ENCODE measurements at places on chromosomes 12 and 14.

DNA sequence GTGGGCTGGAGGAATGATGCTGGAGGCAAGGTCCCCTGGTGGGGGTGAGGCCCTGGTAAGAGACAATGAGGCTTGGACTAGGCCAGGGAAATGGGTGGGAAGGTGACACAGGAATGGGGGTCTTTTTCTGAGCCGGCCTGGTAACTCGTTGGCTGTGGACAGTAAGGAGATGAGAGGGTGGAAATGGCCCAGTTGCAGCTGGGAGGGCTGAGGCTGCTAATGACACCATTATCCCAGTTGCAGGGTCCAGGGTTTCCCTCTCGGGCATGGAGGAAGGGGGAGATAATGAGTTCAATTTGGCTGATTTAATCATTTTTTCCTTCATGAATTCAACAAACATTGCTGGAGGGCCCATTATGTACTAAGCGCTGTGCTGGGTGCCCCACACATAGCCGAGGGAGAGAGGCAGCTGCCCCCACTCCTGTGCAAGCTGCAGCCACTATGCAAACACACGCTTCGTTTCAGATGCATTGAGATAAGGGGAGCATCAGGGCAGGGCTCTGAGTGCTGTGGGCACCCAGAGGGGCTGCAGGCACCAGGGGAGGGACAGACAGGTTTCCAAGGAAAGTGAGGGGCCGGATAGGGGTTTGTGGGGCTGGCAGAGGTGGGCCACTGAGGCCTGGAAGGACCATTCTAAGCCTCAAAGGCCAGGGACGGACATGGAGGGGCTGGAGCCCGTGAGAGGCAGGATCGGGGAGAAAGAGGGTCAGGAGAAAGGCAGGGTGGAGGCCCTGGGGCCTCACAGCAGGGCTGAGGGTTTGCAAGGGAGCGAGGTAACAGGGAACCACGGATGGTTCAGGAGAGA, 43.2 kb upstream of the MEG3 start:
- DNase-seq = no peak

- no peak for DNase-seq
These were observed 5.9 kb upstream of the B3GNT4 start for GRCh38 chr12:122197612-122197966.

GRCh38 chr12:120849765-120850164, 54.4 kb downstream of the SPPL3 start:
- DNase-seq = no peak

GRCh38 chr14:100783630-100784370, 42.1 kb upstream of the MEG3 start:
- DNase-seq = no peak

GRCh38 chr12:18552829-18553228, 185.0 kb downstream of the PLCZ1 start:
- DNase-seq = no peak

GRCh38 chr12:1877169-1877878, 41.1 kb downstream of the CACNA2D4 start:
- DNase-seq = no peak

GRCh38 chr12:68766646-68767045, 20.7 kb downstream of the SLC35E3 start:
- DNase-seq = no peak

- no peak for DNase-seq
These were observed 99.0 kb downstream of the RTN1 start for GRCh38 chr14:59771577-59771976.

DNA sequence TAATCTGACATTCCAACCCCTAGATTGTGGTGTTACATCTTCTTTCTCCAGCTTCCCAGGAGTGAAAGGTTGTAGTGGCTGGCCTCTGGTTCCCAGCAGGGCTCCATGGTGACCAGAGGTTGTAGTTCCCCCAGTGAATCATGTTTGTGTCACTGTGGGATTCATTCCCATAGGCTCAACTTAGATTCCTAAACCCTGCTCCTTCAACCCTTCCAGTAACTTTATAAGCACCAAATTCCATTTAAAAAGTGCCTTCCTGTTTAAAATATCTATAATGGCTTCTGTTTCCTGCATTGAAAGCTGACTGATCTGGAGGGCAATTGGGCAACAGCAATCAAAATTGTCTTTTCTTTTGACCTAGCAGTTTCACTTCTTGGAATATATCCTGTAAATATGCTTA, 40.5 kb upstream of the TBC1D15 start:
- DNase-seq = no peak

- no peak for DNase-seq
These were observed 42.5 kb downstream of the WDR20 start for GRCh38 chr14:102182190-102182589.

DNA sequence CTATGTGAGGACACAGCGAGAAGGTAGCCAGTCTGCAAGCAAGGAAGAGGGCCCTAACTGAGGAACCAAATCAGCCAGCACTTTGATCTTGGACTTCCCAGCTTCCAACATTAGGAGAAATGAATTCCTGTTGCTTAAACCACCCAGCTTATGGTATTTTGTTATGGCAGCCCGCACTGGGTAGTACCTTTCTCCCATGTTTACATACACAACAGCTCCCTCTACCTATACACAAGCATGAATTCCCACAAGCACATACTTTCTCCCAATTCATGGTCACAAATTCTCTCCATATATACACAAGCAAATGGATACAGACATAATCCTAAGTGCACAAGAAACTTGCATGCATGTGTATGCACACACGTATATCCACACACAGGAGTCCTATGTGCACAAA, 7.4 kb downstream of the ITGB7 start:
- no peak for DNase-seq

- DNase-seq = peak; percentile 36
These were observed 18.1 kb downstream of the RFC5 start for GRCh38 chr12:118034429-118035189.

- no peak for DNase-seq
These were observed 9.4 kb downstream of the AHNAK2 start for GRCh38 chr14:104968541-104969401.

GRCh38 chr12:32240831-32241230, 134.2 kb downstream of the BICD1 start:
- no peak for DNase-seq

DNA sequence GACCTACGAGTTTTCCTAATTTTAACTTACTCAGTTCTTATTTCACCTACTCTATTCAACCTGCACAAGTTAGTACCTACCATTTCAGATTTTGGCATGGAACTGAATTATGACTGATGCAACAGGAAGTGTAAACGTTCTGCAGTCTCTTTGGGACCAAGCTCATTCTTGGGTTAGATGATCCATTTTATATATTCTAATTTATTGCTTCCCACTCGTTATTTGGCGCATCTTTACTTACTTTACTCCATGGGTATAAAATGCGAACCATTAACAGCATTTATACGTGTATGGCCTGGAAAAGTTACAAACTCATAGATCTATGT, 1.0 kb upstream of the EML1 start:
- no peak for DNase-seq

DNA sequence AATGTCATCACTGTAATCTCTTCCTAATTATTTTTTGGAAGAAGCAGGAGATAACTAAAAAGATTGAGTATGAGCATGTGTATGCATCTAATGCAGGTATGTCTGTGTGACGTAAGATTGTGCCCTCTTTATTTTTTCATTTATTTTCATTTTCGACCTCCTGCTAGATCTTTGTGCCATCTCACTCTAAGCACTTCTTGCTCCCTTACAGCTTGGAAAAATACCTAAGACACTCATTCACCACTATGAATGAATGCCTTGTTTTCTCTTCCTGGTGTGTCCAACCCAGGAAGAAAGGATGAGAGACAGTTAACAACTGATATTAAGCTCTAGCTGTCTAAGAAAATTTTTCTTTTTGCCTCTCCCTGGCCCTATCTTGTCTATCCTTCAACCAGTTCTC, 76.8 kb upstream of the CISTR start:
- DNase-seq = no peak

All from renal pelvis (tissue), 12 donors.